Stimulated activated CD8-positive, alpha-beta memory T cell treated with anti-CD3 and anti-CD28 coated beads, Interleukin-15, amount 100 ng/mL, for 1 hour (primary cell): ENCODE measurements at places on chromosomes 5 and 9.
A peak's percentile ranks its signal among the peaks of the same experiment; 100 is the strongest.

DNA sequence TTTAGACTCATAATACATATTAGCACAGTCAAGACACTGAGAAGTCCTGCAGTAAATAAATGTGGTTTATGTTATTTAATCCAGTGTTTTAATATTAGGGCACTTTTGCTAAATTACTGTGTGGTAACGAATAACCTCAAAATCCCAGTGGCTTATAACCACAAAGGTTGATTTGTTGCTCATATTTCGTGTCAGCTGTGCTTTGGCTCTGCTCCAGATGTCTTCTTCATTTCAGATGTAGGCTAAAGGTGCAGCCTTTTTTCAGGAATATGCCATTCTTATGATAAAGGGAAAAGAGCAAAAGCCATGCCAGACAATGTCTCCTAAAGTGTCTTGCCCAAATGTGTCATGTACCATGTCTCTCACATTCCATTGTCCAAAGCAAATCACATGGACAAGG is 144.8 kb downstream of the BRINP1 start:
- no peak for DNase-seq

DNA sequence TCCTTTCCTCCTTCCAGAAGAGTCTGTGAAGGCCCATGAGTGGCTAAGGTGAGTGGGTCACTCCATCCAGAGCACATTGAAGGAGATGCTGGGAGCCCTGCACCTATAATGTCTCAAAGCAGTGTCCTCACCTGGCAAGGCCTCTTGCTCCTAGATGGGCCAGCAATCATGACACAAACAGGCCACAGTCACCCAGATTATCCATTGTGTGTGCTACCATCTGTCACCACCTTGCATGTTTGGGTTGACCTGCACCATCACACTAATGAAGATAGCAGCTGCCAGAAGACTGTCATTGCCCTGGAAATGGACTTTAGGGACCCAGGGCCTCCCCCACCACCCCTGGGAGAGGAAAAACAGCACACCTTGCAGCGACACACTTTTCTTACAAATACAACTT is 69.6 kb downstream of the GABBR2 start:
- DNase-seq: no peak

DNA sequence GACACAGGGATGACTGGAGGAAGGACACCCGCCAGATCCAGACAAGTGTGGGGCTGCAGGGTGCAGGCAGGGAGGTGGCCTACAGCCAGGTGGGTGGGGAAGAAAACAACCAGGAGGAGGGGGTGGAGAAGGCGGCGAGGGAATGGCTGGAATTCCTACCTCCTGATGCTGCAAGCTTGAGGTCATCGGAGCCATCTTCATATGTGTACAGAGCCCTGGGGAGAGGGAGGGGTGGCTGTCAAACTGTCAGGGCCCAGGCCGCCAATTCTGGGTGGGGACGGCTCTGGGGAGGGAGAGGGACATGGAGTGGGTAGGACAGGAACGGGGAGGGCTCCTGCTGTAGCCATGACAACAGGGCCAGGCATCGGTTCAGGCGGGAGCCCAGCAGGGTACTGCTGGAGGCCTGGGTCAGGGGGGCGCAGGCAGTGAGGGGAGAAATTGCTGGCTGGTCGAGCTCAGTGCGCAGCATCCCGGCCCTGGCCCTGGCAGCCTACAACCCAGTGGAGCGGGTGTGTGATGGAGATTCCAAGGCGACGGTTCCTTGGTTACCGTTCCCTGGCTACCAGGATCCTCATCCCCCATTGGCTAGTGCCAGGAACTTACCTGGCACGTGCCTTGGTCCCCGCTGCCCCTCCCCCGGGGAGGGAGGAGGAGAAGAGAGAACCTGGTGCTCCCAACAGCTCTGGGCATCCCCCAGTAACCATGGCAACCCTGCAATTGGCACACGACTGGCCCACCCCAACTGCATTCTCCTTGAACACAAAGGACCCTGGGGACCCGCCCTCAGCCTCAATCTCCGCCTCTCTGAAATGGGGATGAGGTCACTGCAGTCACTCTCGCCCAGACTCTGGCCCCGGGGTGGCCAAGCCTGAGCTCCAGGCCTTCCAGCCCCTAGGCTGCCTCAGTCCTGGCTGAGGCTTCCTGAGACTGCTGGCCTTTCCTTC is 4.5 kb downstream of the DBN1 start:
- DNase-seq: no peak

GRCh38 chr5:110346893-110347358 is 379.5 kb downstream of the TMEM232 start:
- no peak for DNase-seq

DNA sequence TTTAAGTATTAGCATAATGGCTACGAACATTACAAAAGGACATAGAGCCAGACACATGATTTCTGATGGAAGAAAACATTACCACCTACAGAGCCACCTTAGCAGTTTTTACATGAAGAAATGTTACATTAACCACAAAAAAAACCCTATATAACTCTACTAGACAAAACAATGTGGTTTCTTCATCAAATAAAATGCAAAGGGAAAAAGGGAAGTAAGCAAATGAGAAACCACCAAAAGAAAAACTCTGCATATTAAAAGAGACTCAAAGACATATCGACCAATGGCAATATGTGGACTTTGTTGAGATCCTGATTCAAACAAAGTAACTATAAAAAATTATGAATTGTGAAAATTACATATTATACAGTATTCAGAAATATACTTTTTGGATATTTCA is 132.7 kb downstream of the TSSK1B start:
- DNase-seq: no peak

GRCh38 chr9:22049411-22049810 is 40.3 kb upstream of the CDKN2B start:
- DNase-seq: no peak

DNA sequence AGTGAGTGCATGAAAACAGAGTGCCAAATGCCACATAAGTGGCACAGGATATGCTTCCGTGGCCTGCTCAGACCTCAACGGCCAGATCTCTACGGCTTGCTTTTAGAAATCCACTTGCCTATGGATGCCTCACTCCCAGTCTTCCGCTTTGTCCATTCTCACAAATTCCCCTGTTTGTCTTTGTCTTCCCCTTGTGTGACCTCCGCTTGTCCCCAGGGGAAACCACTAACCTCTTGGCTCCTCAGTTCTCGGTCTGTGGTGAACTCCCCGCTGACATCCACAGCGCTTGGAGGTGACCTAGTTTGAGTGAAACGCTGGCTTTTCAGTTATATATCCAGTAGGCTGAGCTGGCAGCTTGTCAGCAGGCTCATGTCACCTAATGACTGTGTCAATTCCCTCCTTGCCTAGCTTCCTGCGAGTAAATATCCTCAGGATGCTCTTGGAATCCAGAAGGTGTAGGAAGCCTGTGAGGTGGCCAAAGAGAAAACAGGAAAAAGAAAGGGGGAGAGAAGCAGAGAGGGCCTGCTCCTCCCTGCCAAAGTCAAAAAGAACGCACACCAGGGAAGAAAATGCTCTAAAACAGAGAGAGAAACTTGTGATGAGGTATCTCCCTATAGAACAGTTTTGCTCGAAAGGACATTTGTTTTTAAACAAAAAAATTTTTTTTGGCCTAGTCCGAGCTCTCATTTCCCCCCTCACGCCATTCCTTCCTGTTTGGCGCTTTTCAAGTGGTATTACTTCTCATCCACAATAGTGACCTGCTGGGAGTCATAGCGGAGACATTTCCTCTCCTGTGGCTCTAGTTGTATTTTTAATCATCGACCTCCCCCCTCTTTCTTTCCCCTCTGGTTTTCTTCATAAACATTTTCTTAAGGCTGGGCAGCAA is 101.6 kb upstream of the SPRY4 start:
- no peak for DNase-seq

GRCh38 chr5:159917994-159918393 is 1.7 kb downstream of the ADRA1B start:
- DNase-seq: no peak

DNA sequence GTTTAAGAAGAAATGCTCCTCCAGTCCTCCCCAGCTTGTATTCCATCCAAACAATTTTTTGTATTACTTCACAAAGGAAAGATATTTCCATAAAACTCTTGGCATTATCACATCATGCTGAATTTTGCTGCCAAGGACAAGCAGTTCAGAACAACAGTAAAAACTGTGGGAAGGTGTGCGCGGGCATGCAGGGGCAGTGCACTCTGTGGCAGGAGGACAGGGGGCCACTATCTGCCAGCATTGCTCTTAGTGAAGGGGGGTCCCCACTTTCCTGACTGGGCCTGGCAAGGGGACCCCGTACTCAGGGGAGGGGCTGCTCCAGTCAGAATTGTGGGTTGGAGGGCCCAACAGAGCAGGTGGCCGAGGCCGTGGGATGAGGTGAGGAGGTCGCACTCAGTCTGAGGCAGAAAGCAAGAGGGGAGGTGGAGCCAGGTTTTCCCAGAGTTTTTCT is 32.8 kb downstream of the ANGPTL2 start:
- no peak for DNase-seq

DNA sequence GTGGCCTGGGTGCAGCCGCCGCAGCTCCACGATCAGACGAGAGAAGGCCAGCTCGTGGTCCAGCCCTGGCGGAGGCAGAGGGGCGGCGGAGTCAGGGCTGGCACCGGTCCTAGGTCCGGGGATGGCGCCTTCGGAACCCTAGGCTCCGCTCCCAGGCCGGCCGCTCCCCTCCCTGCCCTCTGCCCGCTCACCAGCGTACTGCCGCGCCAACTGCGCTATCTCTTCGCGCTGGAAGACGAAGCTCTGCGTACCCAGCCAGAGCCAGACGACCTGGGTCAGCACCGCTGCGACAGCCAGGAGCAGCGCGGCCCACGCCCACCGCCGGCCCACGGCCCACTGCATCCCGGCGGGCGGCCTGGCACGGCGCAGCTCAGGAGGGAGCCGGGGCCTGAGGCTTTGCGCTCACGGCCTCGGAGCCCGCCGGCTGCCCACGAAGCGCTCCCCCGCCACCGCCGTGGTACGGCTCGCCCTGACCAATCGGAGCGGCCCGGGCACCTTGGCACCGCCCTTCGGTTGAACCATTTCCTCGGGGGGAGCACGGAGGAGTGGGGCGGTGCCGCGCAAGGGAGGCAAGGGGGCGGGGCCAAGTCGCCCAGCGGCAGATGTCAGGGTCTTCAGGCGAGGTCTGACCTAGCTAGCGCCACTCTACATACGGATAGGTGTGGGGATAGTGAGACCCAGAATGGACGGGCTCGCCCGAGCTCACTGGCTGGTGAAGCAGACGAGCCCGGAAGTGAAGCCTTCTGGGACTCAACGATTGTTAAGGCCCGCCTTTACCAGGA is at the start of gene SIGMAR1:
TSS of gene SIGMAR1 (minus strand) at position 432 of the 782 bp plus-strand sequence. CDS start at position 342, 90 bp downstream.
- DNase-seq: peak; percentile 83

GRCh38 chr9:127050591-127051001 is 71.8 kb downstream of the ANGPTL2 start:
- no peak for DNase-seq

GRCh38 chr5:168114444-168115017 is 176.9 kb upstream of the WWC1 start:
- no peak for DNase-seq

DNA sequence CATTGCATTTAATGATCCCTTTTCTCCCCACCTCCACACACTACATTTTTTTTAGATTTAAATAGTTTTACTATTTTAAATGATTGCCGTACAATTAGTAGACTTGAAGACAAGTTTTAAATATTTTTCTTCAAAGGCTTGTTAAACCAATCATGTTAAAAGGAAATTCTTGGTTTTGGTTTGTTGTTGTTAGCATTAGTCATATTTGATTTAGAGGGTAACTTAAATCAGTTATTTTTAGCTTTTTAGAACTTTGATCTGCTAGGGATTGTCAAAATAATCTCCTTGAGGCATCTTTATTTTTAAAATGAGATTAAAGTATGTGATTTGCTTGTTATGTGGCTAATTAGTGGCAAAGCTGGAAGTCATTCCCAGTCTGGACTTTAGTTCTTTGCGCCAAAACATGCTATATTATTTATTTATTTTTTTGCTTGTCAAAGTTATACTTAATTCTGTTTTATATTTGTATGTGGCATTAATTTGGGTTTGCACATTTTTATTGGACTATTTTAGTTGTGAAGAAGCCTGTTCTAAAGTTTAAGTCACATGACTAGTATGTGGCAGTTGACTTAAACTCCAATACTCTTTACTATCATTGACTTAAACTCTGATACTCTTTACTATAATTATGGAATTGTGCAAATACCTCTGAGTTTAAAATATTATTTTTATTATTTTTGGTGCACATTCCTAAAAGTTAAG is 14.7 kb downstream of the ITGA1 start:
- DNase-seq: no peak

DNA sequence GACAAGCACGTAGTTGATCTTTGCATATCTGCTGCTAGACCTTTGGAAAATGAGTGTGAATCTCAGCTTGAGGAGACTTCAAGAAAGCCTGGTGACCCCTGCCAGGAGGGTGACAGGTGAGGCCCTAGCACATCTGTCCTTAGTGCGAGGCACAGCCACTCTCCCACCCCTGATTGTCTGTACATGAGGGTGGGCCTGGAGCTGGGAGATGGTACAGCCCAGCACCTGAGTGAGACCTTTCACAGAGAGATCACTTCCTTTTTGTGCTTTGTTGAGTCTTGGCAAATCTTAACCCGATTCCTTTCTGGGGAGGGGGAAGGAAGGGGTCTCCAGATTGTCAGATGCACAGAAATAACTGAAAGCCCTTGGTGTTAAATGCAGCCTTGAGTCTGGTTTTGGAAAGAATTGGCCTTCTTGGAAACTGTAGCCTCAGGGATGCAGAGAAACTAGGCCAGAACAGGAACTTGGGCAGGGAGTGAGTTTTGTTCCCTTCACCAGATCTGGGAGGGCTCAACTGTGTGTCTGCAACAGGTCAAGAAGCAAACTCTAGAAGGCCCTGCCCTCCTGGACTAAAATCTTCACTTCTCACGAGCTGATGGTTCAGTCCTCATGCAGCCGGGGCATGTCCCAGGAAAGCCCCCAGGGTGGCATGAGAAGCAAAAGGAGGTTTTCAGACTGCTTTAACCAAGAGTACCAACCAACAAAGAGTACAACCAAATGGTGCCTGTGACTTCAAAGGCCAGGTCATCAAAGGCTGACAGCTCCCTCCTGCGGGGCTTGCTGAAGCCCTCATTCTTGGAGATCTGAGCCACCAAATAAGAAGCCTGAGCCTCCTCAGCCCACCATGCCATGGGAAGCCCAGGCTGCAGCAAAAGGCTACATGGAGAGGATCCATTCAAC is 20.8 kb upstream of the SEMA4D start:
- no peak for DNase-seq

DNA sequence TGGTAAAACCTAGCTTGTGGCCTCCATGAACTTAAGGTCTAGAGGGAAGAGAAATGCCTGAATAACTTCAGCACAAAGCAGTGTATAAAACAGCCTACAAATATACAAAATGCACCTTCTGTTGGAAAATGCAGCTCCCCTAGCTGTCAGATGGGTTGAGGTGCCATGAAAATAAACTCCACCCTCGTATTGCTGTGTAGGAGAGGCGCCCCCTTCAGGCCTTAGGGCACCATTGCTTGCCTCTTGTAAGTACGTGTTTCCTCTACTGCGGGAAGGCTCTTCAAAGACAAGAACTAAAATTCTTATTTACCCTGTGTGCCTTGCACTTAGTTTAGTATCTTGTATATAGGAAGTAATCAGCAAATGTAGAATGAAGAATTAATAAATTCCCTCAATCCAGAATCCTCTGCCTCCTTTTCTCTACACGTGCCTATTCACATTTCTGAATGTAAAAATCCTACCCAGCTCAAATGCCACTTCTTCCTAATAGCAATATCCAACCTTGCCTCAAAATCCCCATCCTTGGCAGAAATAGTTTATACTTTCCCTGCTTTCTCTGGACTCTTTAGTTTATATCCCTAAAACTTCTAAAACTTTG is 393.7 kb upstream of the PDE4D start:
- no peak for DNase-seq

- DNase-seq: no peak
These were observed 27.0 kb upstream of the ZNF622 start for GRCh38 chr5:16492398-16493140.
